Left ventricle myocardium inferior (tissue), 1 donor: ENCODE measurements at places on chromosomes 2 and 18.

- peaks cover 4% of the 10 kb centered on the region for H3K4me1 ChIP-seq
- no peak for DNase-seq
- H3K36me3 ChIP-seq: peaks cover 25% of the 10 kb centered on the region
- no peak overlapping the region for H3K27ac ChIP-seq
- no peaks in the 10 kb centered on the region for H3K27me3 ChIP-seq
- H3K4me3 ChIP-seq: no peak overlapping the region
These were observed 74.6 kb downstream of the SLC25A12 start for GRCh38 chr2:171819453-171819852.

- H3K4me1 ChIP-seq: no peaks in the 10 kb centered on the region
- H3K27me3 ChIP-seq: no peaks in the 10 kb centered on the region
- no peak for DNase-seq
- no peaks in the 10 kb centered on the region for H3K36me3 ChIP-seq
These were observed 74.7 kb downstream of the LRP2 start for GRCh38 chr2:169287666-169288065.

DNA sequence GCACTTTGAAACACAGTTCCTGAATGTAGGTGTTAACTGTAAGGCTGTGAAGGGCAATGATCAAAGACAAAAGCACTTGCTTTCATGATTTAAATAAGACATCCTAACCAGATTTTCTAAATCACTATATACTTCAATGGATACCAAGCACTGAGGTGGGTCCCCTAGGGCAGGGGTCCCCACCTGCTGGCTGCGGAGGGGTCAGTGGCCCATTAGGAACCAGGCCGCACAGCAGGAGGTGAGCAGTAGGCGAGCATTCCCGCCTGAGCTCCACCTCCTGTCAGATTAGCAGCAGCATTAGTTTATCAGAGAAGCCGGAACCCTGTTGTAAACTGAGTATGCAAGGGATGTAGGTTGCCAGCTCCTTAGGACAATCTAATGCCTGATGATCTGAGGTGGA, 7.1 kb downstream of the NFE2L2 start:
- H3K4me1 ChIP-seq: peaks cover 100% of the 10 kb centered on the region
- no peak for DNase-seq
- peak overlapping the region; percentile 16 for H3K27ac ChIP-seq
- no peaks in the 10 kb centered on the region for H3K36me3 ChIP-seq

GRCh38 chr18:57660961-57661360, 39.3 kb upstream of the NARS1 start:
- H3K4me3 ChIP-seq: no peak overlapping the region
- no peaks in the 10 kb centered on the region for H3K27me3 ChIP-seq
- peaks cover 47% of the 10 kb centered on the region for H3K36me3 ChIP-seq
- H3K27ac ChIP-seq: no peak overlapping the region
- peaks cover 16% of the 10 kb centered on the region for H3K4me1 ChIP-seq

GRCh38 chr2:236600892-236601291, 31.3 kb downstream of the ACKR3 start:
- H3K36me3 ChIP-seq: no peaks in the 10 kb centered on the region
- H3K27ac ChIP-seq: no peak overlapping the region
- H3K4me3 ChIP-seq: no peak overlapping the region
- no peaks in the 10 kb centered on the region for H3K27me3 ChIP-seq
- H3K4me1 ChIP-seq: peaks cover 28% of the 10 kb centered on the region
- DNase-seq: no peak

- H3K27ac ChIP-seq: no peak overlapping the region
- DNase-seq: no peak
These were observed 830.8 kb upstream of the SLC39A10 start for GRCh38 chr2:194826241-194826640.

DNA sequence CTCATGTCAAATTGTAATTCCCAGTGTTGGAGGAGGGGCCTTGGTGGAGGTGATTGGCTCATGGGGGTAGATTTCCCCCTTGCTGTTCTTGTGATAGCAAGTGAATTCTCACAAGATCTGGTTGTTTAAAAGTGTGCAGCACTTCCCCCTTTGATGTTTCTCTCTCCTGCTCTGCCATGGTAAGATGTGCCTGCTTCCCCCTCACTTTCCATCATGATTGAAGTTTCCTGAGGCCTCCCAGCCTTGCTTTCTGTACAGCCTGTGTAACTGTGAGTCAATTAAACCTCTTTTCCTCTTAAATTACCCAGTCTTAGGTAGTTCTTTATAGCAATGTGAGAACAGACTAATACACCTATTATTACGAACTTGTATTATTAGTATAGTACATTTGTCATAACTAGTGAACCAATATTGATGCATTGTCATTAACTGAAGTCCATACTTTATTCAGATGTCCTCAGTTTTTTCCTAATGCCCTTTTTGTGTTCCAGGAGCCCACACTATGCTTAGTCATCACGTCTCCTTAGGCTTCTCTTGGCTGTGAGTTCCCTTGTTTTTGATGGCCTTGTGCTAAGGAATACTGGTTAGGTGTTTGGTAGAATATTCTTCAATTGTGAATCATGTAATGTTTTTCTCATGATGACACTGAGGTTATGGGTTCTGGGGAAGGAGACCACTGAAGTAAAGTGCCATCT, 4.5 kb upstream of the MAP3K2 start:
- no peaks in the 10 kb centered on the region for H3K36me3 ChIP-seq
- no peaks in the 10 kb centered on the region for H3K27me3 ChIP-seq
- H3K4me3 ChIP-seq: no peak overlapping the region
- no peak for DNase-seq

DNA sequence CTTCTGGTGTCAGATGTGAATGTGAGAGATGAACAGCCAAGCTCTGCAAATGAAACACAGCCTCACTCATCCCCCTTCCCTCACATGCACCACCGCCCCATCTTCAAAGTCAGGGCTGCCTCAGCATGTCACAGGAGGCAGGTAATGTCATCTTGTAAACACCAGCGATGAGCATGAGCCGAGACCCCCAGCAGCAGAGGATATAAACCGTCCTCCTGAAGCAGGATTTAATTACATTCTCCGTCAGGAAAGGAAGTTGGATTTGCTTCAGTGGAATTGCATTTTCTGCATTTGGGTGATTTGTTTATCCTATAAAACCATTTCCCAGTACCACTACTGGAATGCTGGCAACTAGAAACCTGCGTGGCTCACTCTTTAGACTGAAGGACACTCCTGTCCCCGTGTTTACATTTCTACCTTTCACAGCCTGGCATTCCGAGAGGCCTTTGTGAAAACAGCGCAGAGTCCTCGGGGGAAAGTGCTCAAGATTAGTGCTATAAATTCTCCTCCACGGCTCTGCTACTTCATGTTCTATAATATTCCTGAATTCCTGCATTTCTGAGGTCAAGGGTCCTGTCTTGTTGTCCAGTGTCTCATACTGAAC, 619.2 kb downstream of the IRS1 start:
- no peak overlapping the region for H3K4me3 ChIP-seq
- no peak for DNase-seq
- H3K27me3 ChIP-seq: no peaks in the 10 kb centered on the region
- no peaks in the 10 kb centered on the region for H3K4me1 ChIP-seq

- H3K27me3 ChIP-seq: no peaks in the 10 kb centered on the region
- DNase-seq: no peak
- peak overlapping the region; percentile 54 for H3K4me3 ChIP-seq
- no peaks in the 10 kb centered on the region for H3K36me3 ChIP-seq
These were observed 77.8 kb downstream of the NCAPH start for GRCh38 chr2:96413323-96413722.

GRCh38 chr2:11396021-11396420, 51.6 kb upstream of the ROCK2 start:
- no peak for DNase-seq
- no peak overlapping the region for H3K27ac ChIP-seq
- H3K4me1 ChIP-seq: peaks cover 64% of the 10 kb centered on the region
- no peak overlapping the region for H3K4me3 ChIP-seq
